ENCODE measurements at places on chromosomes 1 and 21.

DNA sequence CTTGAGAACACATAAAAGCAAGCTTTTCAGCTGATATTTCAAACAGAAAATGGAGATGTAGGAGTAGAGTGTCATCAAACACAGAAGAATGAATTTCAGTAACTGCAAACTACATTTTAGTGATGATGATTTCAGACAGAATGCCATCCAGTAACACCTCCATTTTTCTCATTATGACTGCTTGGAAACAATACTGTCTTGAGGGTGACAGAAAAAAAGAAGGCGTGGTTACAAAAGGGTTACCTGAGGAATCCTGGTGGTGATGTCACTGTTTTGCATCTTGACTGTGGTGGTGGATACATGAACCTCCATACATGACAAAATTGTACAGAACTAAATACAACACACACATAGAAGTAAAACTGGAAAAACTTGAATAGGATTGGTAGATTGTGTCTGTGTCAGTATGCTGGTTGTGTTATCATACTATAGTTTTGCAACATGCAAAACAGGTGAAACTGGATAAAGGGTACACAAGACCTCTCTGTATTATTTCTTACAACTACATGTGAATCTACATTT lies 375.9 kb downstream of the PTBP2 start:
- no peak for DNase-seq

- DNase-seq = no peak
Observed at GRCh38 chr1:171256940-171257606, 8.8 kb downstream of the FMO1 start.

DNA sequence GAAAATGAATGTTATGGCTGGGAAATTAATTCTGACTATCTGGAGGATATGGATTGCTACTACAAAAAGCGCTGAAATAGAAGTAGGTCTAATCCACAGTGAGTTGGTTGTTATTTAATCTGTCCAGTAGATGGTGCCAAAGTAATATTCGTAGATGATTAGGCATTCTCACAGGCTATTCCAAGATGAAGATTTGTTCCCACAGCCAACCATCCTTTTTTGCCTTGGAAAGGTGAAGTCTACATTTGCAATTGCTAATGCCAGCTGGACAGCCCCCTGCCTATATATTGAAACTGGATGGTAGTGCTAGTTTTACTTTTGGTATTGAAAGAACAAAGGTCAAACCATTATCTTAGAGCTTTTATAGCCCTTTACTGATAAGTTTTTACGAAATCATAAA lies 43.8 kb downstream of the RBM11 start:
- no peak for DNase-seq

DNA sequence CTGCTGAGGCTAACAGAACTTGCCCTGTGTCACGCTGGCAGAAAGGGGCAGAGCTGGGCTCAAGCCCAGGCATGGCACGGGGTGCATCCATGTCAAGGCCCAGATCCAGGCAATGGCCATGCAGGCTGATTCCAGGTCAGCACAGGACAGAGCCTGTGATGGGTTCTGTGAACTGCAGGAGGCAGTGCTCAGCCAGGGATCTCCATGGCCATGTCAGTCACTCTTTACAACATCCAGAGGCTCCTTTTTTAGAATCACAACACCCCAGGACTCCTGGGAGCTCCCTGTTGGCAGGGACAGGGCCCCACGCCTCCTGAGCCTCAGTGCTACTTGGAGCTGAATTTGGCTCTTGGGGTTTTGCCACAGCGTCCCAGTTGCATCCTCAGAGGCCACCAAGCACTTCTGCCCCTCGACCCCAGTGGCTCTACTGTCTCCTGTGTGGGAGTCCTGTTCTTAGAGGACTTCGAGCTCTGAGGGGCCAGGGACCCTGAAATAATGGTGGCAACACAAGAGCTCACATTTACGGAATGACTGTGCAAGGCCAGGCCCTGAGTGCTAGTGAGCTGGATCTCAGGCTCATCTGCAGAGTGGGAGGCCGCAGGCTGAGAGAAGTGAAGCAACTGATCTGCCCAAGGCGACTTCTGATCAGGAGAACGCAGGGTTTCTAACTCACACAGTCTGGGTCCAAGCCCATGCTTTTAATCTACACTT lies 211.5 kb downstream of the TRABD2B start:
- DNase-seq = no peak

DNA sequence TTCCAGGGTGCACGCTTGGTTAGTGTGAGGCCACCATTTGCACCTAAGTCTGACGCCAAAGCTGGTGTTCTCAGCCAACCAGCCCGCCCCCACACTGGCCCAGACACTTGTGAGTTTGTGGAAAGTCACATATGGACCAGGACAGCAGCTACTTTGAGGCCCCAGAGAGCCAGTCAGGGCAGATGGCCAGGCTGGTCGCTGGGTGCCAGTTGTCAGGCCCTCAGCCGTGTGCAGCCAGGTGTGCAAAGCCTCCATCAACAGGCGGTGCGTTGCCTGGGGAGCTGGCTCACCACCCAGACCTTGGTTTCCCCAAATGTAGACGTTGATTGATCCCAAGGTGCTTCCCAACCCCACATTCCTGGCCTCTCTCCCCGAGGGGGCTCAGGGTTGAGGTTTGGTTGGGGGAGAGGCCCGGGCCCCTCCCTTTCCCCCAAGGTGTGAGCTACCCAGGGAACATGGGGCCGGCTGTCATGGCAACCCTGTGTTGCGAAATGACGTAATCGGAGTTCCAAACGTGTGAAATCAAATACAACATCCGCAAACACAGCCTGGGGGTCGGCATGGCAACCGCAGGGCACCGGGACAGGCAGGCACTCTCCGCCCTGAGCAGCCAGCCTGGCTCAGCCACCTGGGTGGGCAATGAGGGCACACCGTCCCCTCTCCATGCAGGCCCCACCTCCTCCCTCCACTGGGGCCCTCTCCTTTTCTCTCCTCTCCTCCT lies 42.2 kb upstream of the WNT4 start:
- DNase-seq = no peak

DNA sequence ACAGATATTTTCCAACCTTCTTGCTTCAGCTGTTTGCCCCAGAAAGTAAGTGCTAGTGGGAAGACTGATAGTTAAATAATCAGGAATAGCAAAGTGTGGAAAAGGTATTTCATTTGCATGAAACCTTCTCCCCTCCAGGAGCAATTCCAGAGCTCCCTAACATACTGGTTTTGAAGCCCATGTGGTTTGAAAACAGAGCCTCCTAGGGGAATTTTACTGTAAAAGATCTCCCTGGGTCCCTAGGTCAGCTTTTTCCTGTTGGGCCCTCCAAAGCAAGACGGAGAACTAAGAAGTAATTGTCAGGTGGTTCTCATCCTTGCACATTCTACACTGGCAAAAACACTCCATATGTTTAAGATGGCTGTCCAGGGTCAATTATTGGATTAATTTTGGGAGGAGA lies 218.7 kb upstream of the FOXD3 start:
- no peak for DNase-seq

DNA sequence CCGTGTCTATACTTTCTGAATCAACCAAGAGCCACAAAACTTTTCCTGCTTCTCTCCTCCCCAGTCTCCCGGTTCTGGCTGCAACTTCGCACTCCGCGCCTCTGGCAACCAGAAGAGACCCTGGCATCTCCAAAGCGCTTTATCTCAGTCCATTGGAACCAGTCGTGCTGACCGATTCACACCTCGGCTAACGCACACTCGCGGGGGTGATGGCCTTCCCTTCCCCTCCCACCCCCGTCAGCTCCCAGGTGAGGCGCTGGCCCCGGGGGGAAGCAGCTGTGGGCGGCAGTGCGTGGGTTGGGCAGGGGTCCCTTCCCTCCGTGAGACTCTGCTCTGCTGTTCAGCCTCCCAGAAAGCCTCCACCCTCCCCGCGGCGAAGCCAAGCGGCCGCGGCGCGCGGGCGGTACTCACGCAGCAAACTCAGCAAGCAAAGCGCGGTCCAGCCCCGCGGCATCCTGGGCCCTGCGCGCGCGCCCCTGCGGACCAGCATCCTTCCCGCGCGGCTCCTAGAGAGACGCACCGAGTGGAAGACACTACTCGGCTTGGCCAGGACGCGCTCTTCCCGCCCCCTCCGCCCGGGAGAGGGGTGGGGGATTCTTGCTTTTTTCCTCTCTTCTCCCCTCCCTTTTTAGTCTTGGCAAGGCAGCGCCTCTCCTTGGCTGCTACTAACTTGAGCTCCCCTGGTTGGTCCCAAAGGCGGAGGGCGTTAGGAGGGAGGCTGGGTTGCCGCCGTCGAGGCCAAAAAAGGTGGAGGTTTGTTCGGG lies at the start of gene CD34:
TSS of gene CD34 (minus strand) at position 535 of the 764 bp plus-strand sequence. CDS start at position 490, 45 bp downstream.
- peak; percentile 25 for DNase-seq

- no peak for DNase-seq
Observed at GRCh38 chr1:237206065-237206414, 164.1 kb downstream of the RYR2 start.

- DNase-seq = no peak
Observed at GRCh38 chr21:16912075-16912474, 600.8 kb upstream of the CXADR start.

DNA sequence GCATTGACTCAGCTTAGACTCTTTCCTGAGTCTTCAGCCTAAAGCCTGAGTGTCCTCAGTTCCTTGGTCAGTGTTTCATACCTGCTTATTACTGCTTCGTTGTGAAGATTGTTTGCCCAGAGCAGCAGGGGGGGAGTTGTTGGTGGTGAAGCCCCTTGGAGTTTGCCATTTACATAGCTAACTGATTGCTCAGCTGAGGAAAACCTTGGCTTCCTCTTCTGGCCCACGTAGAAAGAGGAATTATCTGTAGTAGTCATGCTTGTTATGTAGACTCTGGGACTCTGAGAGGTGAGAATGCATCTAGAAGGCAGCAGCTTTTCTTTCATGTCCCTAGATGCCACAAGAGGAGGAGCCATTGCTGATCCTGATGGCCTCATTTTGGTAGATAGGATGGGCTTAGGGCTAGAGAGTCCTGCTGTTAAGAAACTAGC lies 125.9 kb downstream of the MAST2 start:
- no peak for DNase-seq

DNA sequence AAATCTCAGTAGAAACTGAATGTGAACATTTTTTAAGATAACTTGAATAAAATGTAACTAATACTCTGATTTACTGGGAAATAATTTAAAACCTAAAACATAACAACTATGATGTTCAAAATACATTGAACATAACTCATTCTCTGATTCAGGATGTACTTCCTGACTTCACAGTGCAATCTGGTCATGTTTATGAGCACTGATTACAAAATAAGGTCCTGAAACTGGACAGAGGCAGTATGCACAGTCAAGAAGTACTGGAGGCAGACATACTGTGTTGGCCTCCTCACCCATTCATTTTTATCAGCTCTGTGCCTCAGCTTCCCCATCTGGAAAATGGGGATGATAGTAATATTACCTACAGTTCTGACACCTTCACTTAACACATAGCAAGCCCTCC lies 651.3 kb downstream of the PTPRC start:
- DNase-seq = no peak

DNA sequence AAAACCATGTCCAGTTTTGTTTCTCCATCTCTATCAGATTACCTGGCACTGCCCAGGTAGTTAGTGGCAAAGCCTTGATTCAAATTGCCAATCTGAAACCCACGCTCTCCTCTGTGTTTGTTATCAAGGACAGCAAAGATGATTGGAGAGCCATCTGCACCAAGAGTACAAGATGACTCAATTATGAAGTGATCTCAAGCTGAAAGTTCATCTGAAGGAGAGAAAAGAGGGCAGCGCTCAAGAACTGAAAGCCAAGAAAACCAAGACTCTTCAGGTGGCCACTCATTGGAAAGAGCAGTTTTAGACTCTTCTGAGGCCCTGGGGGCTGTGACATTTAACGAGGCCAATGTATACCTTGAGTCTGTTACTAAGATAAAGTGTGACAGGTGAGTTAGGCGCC lies 13.8 kb downstream of the RXRG start:
- DNase-seq = no peak

DNA sequence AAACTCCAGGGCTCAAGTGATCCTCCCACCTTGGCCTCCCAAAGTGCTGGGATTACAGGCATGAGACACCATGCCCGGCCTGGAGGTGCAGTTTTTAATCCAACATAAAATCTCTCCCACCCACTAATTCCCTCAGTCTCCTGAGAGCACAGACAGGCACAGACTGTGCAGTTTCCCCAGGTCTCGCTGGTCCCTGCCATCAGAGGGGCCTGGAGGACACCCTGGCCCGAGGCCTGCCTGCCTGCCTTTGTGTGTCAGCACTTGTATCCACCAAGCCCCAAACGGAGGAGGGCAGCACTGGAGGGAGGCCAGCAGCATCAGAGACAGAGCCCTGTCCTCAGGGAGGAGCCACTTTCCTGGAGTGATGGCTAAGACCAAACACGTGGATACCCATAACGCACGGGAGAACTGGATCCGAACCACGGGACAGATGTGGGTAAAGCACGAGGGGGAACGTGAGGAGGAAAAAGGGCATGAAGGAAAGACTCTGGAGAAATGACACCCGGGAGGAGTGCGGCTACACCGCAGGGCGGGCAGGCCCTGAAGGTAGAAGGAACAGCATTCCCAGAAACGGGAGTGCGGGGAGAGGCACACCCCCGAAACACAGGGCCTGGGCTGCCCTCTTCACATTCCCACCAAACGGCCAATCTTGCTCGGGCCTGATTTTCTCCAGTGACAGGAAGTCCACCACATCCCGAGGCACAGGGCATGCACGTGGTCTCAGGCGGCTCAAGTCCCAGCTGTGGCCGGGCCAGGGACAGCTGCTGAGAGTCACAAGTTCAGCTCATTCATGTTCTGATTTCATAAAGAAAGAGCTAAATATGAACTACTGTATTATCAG lies 29.7 kb downstream of the NPHP4 start:
- DNase-seq = no peak

DNA sequence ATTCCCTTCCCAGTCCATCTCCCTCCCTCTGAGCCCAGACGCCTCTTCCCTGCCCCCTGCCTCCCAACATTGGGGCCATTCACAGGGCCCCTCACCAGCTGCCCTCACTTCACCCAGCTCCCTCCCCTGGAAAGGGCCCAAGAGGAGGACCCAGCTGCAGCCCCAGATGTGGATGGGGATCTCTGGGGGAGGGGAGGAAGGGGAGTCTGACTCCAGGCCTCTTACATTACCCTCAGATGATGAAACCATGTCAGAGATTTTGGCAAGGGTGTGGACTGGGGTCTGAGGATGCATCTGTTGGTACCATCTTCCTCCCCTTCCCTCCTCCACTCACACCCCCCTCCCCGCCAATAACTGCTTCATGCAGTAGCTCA lies 1.1 kb upstream of the KIF21B start:
- no peak for DNase-seq

DNA sequence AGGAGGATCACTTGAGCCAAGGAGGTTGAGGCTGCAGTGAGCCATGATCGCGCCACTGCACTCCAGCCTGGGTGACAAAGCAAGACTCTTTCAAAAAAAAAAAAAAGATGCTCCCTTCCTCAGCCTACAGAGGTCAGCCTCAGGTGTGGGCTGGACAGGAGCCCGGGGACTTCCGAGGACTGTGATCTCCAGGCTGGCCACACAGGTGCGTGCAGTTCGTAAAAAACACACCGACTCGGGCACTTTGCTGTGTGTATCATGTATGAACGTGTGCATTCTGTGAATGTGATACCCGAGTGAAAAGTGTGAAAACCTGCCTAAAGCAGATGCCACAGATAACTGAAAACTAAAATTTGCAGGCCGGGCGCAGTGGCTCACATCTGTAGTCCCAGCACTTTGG lies 8.4 kb upstream of the CCDC27 start:
- DNase-seq = no peak

- DNase-seq = no peak
Observed at GRCh38 chr1:64651841-64652240, 93.0 kb upstream of the RAVER2 start.

GRCh38 chr1:226425004-226425378 lies 17.1 kb upstream of the PARP1 start:
- no peak for DNase-seq

- no peak for DNase-seq
Observed at GRCh38 chr1:211483896-211484612, 7.9 kb downstream of the RD3 start.

GRCh38 chr1:74733604-74734484 lies 892 bp downstream of the TYW3 start:
- DNase-seq = peak; percentile 12

Measured in neural crest cell (in vitro differentiated cells).